ENCODE measurements at places on chromosomes 7 and 10. TPM values are rescaled to one million over a fixed set of nuclear protein-coding genes. Genes with fewer than 3 reads are reported as not detected.

FGFR2 gene
- 135 TPM for total RNA-seq

UBE2D1 gene
- 26.8 TPM for total RNA-seq

TLL2 gene
- total RNA-seq, result 1.8 TPM

ADIRF gene
- total RNA-seq, result not detected

GPR158 gene
- total RNA-seq, result 0.33 TPM

GRM3 gene
- total RNA-seq, result 0.15 TPM

- no peak for DNase-seq
Observed at GRCh38 chr10:69612760-69613159, 17.3 kb upstream of the FAM241B start.

GRCh38 chr10:73576178-73576889 is 14.8 kb downstream of the USP54 start:
- DNase-seq, result no peak

GRCh38 chr10:60778971-60779796 is 906 bp downstream of the CDK1 start:
- no peak for DNase-seq

GRCh38 chr7:35571611-35572240 is 123.2 kb downstream of the HERPUD2 start:
- no peak for DNase-seq

GRCh38 chr7:157253850-157254249 is 83.0 kb upstream of the DNAJB6 start:
- no peak for DNase-seq

GRCh38 chr7:74334030-74334429 is 44.8 kb downstream of the CLIP2 start:
- DNase-seq, result no peak

DNA sequence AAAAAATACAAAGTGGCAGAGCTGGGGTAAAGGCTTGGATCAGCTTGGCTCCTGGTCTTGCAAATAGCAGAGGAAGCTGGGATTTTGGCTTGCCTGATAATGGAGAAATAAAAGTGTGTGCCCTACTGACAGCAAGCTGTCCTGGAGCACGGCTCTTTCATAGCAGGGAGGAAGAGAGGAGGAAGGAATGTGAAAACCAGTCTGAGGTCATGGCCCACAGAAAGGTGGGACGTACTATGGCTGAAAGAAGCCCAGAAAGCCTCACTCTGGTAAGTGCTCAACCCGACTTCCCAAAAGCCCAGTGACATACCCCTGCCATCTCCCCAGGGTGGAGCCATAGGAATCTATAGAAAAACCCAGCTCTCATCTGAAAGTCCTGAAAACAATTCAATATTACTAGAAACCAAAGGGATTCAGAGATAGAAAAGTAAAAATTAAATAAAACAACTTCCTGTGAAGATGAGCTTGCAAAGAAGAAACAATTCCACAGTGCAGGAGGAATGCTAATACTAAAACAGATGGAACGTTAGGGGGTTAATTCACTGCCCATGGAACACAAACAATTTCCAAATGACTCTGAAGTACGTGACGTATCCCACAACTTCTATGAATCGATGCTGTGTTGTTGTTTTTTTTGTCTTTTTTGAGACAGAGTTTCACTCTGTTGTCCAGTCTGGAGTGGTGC is 246.7 kb upstream of the PTN start:
- no peak for DNase-seq

- no peak for DNase-seq
Observed at GRCh38 chr10:5929442-5929841, 39.4 kb downstream of the FBH1 start.

DNA sequence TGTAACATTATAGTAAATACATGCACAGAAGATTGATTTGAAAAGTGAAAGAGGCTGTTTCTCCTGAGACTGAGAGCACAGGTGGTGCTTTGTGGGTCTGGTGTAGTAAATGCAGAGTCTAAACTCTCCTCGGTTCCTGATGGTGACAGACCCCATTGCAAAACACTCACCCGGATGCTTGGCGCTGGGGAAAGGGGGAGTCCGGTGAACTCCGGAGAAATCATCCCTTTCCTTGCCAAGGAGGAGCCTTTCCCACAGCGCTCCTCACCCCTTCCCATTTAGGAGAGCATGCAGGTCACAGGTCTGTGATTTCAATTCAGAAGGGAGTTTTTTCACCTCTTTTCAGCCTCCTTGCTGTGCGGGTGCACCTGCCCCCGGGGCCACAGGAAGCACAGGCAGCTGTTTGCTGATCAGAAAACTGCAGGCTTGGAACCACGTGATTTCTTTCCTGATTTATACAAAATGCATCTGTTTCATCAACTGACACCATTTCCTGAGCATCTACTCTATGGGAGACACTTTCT is 75.6 kb upstream of the LYZL2 start:
- DNase-seq, result no peak
